Activated CD4-positive, alpha-beta T cell treated with anti-CD3 and anti-CD28 coated beads, Interleukin-2, amount 50 U/mL, for 1 hour (primary cell): ENCODE measurements at places on chromosomes 6 and 20.

DNA sequence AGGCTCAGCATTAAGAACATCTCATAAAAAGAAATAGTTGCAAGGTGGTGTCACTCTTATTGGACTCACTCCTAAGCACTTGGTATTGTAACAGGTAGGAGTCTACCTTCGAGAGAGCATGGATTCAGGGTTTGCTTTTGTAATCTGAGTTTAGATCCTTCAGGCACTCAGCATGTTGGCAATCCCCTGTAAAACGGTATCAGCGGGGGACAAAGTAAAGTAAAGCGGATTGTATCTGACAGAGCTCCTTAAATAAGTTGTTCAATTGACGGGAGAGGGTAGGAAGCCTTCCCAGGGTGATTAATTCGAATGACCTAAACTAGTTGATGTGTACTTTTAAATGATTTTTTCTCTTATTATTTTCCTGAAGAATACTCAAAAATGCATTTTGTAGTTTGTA, 869.8 kb upstream of the EPHA7 start:
- no peak for DNase-seq

GRCh38 chr6:108526739-108527174, 34.0 kb upstream of the FOXO3 start:
- DNase-seq, result no peak

DNA sequence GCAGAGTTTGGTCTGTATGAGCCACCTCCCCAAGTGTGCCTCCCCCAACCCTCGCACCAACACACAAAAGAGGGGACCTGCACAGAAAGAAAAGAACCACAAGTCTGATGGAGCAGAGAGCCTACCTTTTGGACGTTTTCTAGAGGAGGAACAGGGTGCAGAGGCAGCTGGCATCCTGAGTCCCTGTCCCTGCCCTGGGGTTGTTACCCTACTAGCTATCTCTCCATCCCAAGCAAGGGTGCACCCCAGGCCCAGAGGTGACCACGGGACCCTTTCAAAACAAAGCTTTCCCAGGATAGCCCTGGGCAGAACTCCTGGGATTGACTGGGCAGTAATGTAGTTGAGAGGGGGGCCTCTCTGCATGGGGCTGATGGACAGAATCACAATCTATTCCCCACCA, 9.7 kb upstream of the MATN4 start:
- no peak for DNase-seq

DNA sequence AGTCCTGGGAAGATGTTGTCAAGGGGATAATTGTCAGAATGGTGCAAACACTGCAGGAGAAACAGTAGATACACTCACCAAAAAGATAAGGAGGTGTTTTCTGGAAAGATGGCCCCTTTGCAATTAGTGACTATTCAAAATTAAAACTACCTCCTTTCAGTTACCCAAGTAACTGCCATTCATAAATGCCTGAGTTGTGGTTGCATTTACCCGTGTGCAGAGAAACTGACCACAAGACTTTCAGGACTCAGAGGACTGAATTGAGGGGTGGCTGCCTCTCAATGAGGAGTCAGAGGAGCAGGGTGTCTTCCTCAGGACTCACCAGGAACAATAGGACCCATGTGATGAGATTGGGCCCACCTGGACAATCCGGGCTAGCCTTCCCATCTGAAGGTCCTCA, 39.0 kb downstream of the GCM1 start:
- no peak for DNase-seq

DNA sequence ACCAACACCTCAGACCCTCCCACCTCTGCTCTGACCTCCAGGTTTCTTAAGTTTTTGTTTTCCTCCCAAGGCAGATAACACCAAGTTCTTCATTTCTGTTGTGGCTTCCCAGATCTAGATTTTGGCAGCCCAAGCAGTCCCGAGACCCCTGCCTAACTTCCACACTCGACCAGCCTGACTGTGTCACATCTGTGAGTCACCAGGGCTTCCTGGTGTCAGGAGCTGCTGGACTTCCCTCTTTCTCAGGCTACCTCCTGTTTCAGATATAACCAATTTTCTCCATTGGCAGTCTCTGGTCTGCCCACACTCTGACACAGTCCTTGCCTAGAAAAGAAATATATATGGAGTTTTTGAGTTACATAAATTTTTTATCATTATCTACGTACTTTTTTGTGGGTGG, 46.1 kb upstream of the CCN6 start:
- no peak for DNase-seq

DNA sequence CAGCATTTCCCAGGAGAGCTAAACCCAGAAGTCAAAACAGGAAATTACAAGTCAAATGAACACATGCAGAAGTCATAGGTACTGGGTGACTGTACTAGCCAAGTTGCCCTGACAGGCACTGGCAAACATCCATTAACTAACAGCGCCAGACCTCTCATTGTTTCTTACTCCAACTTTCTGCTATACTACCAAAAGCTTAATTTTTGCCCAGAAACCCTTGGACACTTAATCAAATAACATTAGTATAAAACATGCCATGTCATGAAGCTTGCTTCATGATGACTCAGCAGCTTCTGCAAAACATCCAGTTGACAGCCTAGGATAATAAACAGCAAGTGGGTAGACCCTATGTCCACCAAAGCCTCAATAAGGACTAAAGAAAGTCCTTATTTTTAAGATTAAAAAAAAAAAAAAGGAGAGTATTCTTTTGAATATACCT, 3.5 kb downstream of the NUP153 start:
- DNase-seq, result no peak

DNA sequence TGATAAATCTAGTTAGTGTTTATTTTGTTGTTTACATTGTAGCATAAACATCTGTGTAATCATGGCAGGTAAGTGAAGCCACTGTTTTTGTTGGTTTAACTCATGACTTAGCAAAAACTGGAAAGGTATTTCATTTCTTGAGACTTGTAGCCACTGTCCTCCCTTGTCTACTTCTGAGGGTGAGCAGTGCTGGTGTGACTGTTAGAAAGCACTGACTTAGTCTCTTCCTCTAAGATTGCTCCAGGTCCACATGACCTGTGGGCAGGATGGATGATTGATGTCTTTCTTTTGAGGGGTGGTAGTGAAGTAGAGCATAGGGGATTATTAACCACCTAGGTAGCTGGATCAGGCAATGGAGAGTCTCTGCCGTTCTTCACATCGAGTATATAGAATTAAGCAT, 203.8 kb downstream of the ARID1B start:
- no peak for DNase-seq

- DNase-seq, result no peak
Observed at GRCh38 chr6:3307436-3307835, 48.7 kb downstream of the PSMG4 start.

DNA sequence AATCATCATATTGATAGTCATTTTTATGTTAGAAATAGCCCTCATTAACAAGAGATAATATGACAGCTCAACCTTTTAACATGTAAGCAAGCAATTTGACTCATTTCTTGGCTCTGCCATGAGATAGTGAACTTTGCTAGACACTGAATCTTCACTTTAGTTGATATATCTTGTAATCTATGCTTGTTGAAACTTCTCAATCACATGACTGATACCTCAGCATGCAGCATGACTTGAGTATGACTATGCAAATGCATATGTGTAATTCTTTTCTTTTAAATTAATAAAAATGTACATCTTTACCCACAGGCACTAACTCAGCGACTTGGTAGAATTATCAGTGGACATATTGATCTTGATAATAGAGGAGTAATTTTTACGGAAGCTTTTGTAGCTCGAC, 6.6 kb downstream of the UFL1 start:
- DNase-seq, result no peak

DNA sequence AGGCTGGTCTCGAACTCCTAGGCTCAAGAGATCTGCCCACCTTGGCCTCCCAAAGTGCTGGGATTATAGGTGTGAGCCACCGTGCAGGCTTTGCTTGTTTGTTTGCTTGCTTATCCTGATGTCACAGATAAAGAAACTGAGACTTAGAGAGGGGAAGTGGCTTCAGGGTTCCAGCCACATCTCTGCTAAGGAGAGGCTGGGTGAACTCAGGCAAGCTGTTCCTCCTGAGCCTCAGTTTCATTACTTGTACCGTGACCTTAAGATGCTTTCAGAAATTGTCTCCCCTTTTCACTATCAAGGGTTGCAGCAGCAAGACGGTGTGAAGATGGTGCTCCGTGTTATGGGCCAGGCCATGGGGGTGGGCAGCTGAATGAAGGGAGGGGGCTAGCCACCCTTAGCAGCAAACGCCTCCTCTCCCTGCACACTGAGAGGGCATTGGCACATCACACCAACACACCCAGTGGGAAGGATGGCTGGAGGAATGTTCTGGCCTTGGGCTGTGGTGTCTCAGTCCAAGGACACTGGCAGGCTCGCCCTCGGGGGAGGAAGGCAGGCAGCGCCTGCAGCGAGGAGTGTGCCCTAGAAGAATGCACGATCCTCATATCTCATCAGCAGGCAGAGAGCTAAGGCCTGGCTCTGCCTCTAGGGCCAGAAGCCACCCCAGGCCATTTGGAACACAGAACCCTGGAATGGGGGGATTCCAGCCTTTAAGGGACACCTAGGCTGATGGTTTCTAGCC, 48.2 kb upstream of the TLDC2 start:
- no peak for DNase-seq

GRCh38 chr6:140314682-140315081, 940.2 kb upstream of the CITED2 start:
- no peak for DNase-seq

DNA sequence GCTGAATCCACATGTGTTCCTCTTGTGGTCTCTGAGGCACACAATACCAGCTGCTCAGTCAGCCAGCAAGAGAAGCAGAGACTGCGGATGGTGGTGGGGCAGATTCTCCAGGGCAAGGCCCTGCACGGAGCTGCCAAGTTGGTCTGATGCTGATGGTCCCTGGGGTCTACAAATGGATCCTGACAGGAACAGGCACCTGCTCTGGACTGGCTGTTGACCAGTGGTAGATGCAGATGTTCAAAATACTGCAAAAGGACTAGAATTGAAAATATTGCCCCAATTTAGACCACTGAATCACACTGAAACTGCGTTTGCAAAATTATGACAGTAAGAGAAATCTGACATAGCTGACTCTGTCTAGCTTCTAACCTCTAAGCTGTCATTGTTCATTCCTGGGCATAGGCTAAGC, 29.6 kb upstream of the TUBB2A start:
- no peak for DNase-seq

DNA sequence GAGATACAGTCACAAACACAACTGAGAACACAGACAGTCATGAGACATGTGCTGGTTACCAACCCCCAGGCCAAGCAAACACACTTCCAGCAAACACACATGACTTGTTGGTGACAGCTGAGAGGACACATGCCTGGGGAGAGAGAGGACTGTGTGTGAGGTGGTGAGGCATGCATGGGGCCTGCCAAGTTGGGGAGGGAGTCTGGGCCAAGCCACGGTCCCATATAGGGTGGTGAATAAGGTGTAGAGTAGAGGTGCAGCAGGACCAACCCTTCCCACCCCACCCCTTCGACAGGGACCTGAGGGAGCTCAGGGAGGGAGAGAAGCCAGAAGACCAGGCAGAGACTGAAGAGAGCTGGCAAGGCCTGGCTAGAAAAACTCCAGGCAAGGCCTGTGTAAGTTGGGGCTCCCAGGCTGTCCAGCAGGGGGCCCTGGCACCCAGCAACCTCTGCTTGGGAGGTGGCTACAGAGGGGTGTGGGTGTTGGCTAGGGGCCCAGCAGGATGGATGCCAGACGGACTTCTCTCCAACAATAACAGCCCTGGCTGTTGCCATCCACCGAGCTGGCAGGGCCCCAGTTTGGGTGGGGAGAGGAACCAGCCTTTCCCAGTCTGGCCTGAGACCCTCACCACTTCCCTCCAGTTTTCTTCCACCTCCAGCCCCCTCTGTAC, 2.0 kb upstream of the SLC29A1 start:
- DNase-seq, result peak; percentile 70

GRCh38 chr6:46420921-46421638, 70.2 kb downstream of the RCAN2 start:
- no peak for DNase-seq

DNA sequence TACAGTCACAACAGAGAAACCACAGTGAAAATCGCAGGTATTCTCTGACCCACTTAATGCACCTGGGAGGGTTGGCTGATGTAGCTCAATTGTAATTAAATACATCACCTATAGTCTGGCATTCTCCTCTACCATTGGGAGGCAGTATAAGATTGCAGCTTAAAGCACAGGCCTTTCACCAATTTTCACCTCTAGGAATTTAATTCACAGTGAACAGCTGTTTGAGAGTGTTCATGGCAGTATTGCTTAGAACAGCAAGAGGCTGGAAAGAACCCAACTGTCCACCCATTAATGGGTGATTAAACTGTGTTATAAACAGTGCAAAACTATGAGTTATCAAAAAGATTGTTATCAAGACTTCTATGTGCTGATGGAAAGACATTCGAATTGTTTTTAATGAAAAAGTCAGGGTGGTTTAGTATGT, 2.0 kb downstream of the EDEM2 start:
- DNase-seq, result no peak

- no peak for DNase-seq
Observed at GRCh38 chr6:5677219-5678000, 329.3 kb downstream of the NRN1 start.

DNA sequence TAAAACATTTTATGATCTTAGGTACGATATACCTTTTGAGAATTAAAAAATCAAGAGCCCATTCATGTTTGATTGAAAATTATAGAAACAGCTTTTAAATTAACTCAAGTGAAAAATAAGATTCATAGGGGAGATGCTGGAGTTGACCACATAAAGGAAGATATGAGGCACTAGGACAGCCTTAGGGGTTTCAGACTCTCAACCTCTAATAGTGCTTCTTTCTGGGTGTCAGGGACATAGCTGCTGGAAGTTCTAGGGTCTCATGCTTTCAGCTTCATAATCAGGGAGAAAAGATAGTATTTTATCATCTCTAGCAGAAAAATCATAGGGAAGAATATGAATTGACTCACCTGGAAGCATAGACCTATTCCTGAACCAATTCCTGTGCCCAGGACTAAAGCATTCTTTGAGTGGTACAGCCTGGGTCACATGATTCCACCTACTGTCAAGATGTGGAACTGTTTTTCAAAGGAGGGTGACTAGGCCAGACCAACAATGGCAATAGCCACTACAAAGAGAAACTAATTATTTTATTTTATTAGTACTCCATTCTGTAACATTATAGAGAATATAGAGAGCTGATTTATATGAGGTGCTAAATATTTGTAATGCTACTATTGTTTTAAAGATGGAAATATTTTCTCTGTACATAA, 27.8 kb upstream of the CENPW start:
- DNase-seq, result no peak

GRCh38 chr6:5435449-5435848, 174.1 kb downstream of the FARS2 start:
- DNase-seq, result no peak

DNA sequence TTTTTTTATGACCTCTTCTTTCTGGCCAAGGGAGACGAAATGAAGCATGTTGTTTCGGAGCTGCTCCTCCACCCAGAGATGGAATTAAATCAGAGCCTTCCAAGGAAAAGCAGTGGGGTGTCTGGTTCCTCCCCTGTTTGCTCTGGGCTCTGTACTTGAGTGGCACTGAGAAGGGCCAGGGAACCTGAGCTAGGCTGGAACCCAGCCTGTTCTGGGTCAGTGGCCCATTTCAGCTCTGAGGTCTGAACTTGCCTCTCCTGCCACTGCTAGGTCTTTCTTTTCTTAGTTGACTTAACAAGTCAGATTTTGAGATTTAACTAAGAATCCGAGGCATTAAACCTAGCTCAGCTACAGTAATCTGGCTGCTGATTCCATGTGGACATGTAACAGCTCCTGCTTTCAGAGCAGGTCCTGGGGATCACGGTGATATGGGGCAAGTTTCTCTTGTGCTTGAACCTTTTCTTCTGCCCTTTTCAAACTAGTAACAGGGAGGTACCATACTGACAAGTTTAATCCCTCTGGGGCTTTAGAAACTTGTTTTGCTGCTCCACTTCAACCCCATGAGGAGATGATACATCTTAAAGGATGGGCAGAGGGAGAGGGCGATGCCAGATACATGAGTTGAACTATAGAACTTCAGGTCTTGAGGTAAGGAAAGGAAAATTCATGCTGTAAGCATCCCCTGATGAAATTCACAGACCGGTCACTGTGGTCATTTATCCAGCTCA, 101.1 kb downstream of the SLC24A3 start:
- no peak for DNase-seq
